ENCODE measurements at places on chromosomes 6 and 20. TPM values are rescaled to one million over a fixed set of nuclear protein-coding genes. Genes with fewer than 3 reads are reported as not detected.

RAMACL gene
- total RNA-seq: 1.3 TPM

TGM2 gene
- 469 TPM for total RNA-seq

MOG gene
- total RNA-seq: 10.3 TPM

EYS gene
- total RNA-seq: not detected

AKAP12 gene
- 13.9 TPM for total RNA-seq

NRN1 gene
- total RNA-seq: 12.6 TPM

RAET1L gene
- not detected for total RNA-seq

TMEM242 gene
- total RNA-seq: 18.1 TPM

TRERF1 gene
- total RNA-seq: 1.5 TPM

OR2B6 gene
- total RNA-seq: not detected

SLC17A9 gene
- total RNA-seq: 0.73 TPM

RGS17 gene
- 0.05 TPM for total RNA-seq

AAR2 gene
- total RNA-seq: 12.7 TPM

WFDC5 gene
- not detected for total RNA-seq

NT5E gene
- total RNA-seq: 4.2 TPM

TFAP2D gene
- total RNA-seq: not detected

SIGLEC1 gene
- total RNA-seq: 9.6 TPM

TOMM6 gene
- 218 TPM for total RNA-seq

CST1 gene
- total RNA-seq: not detected

TNXB gene
- total RNA-seq: 65.8 TPM

C4B gene
- total RNA-seq: 58.3 TPM

C6orf136 gene
- 58.3 TPM for total RNA-seq

SAMD5 gene
- total RNA-seq: 1.00 TPM

TGM3 gene
- not detected for total RNA-seq

ISM1 gene
- total RNA-seq: 1.5 TPM

TSHZ2 gene
- total RNA-seq: 4.9 TPM

TNFRSF21 gene
- total RNA-seq: 10.9 TPM

MRPL18 gene
- 64.1 TPM for total RNA-seq

HLA-DQA1 gene
- 5.5 TPM for total RNA-seq

ADTRP gene
- not detected for total RNA-seq

LBP gene
- total RNA-seq: not detected

HLA-DMA gene
- 16.3 TPM for total RNA-seq

HLA-DRA gene
- total RNA-seq: 82.4 TPM

SEL1L2 gene
- total RNA-seq: 0.43 TPM

RAET1G gene
- total RNA-seq: not detected

SOX4 gene
- 6.2 TPM for total RNA-seq

PROKR2 gene
- not detected for total RNA-seq

AVP gene
- 0.51 TPM for total RNA-seq

LGSN gene
- not detected for total RNA-seq

DLK2 gene
- total RNA-seq: 1.0 TPM

NRSN1 gene
- not detected for total RNA-seq

CLVS2 gene
- total RNA-seq: 0.11 TPM

CCN5 gene
- total RNA-seq: 15.8 TPM

PMEPA1 gene
- total RNA-seq: 21.5 TPM

PBOV1 gene
- not detected for total RNA-seq

TRIM40 gene
- not detected for total RNA-seq

HLA-DOB gene
- total RNA-seq: not detected

CGA gene
- total RNA-seq: not detected

CD40 gene
- 7.4 TPM for total RNA-seq

NNAT gene
- not detected for total RNA-seq

HLA-DMB gene
- 10.4 TPM for total RNA-seq

KIF13A gene
- 52.7 TPM for total RNA-seq

TM9SF4 gene
- 23.0 TPM for total RNA-seq

KIF25 gene
- 0.35 TPM for total RNA-seq

CAP2 gene
- total RNA-seq: 118 TPM

OXT gene
- not detected for total RNA-seq

SLC22A23 gene
- total RNA-seq: 5.4 TPM

OPRM1 gene
- total RNA-seq: not detected

Measured in Right ventricle myocardium superior (tissue), 1 donor.